ENCODE measurements at places on chromosomes 7 and 10.

DNA sequence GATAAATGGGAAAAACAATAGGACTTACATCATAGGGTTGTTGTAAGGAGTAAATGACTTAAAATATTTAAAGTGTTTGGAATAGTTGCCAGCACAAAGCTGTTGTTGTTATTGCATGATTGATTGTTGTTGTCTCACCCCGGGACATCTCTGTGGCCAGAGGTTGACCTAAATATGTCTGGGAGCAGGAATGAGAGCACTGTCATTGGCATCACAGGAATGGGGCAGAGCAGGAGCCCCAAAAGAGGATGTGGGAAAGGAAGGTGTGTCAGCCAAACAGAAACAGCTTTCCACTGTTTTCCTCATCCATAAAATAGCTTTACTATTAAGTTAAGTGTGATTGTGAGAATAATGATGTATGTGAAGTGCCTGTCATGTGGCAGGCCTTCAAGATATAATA lies 121.6 kb downstream of the TMEM168 start:
- no peak for DNase-seq

DNA sequence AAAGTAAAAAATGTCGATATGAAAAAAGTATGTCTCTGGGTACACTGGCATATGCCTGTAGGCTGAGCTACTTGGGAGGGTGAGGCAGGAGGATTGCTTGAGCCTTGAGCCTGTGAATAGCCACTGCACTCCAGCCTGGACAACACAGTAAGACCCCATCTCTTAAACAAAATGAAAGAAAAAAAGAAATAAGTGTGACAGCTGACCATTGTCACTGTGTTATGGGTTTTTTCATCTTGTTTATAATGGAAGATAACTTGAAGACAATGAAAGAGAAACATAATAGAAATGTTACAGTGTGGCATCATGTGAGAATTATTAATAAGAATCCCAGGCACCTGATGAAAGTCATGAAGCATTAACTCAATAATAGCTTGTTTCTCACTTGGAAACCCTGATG lies 75.0 kb downstream of the APBB1IP start:
- DNase-seq = no peak

DNA sequence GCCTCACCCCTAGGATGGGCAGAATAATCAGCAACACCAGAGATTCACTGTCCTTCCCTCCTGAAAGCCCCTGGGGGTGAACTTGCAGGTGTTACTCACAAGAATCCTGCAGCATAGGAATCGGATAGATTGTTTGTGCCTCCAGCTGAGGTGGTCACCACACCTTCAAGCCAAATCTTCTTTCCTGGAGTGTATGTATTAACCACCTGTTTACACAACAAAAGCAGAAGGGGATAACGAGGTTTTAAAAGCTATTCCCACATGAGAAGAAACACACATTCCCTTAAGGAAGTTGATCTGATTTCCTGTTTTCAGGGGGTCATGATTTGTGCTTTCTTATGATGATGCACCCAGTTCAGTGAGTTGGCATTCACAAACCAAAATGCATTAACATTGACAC lies 173.8 kb upstream of the HPS1 start:
- no peak for DNase-seq

DNA sequence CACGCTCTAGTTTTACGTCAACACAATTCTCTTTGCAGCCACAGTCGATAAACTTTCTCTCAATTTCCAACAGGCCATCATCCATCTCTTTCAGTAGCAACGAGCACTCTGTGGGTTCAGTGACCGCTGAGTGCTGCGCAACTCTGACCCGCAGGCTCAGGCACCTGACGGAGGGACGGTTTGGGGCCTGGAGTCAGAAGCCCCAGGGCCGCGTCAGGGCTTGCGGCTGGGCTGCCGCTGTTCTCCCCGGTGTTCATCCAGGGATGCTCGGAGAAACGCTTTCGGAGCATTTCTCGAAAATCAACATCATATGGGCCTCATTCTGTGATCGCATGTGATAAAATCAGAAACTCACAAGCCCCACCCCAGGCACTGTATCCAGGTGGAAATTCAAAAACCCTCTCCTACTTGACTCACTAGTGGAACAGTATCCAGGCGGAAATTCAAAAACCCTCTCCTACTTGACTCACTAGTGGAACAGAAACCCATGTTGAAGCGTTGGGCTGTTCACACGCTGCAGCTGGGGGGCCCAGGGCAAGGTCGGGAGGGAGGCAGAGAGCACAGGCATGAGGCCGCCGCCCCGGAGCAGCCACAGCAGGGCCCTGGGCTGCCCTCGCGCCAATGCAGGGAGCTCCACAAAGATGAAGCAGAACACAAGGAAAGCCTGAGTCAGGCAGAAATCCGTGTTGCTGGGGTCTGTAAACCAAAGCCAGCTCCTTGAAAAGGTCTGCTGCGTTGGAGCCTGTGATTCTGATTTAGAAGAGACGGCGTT lies 73.3 kb upstream of the NKX6-2 start:
- no peak for DNase-seq

DNA sequence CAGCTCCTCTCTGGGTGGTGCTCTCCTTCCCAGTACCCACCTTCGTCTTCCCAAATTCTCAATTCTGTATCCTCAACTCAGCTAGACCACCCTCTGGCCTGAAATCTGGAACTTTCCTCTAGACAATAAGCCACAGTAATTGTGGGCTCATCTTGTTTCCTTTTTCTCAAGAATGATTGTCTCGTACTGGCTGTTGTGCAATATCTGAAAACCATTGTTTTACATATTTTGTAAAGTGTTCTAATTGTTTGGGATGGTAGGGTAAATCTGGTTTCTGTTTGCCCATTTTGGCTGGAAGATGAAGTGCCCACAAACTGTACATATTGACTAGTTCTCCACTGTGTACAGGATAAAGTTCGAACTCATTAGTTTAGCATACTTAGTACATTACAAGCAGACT lies 11.3 kb upstream of the NOBOX start:
- DNase-seq = no peak

DNA sequence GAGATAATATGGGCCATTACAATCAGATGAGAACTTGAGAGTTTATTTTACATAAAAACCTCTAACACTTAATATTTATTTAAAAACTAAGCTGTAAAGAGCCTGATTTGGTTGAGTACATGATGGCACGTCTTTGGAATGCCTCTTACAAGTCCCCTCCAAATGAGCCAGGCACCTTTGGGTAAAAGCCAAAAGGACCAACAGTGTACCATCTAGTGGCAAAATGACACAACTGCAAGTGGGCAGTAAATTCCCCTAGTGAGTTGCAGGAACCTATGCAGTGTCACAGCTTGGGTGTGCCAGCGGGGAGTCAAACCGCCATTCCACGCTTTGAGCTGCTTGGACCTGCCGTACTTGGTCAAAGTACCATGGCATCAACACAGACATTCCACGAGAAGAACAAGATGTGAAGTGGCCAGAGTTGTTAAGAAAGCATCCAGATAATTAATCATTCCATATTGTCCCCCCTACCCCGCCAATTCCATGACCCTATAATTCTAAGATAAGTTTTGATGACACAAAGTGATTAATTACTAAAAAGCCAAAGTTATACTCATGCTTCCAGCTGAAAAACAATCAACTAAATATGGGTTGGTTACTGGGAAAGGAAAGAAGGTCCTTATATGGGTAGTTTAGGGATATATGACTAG lies 115.2 kb downstream of the SORBS1 start:
- no peak for DNase-seq

GRCh38 chr10:25068152-25069058 lies 52.0 kb downstream of the THNSL1 start:
- no peak for DNase-seq

DNA sequence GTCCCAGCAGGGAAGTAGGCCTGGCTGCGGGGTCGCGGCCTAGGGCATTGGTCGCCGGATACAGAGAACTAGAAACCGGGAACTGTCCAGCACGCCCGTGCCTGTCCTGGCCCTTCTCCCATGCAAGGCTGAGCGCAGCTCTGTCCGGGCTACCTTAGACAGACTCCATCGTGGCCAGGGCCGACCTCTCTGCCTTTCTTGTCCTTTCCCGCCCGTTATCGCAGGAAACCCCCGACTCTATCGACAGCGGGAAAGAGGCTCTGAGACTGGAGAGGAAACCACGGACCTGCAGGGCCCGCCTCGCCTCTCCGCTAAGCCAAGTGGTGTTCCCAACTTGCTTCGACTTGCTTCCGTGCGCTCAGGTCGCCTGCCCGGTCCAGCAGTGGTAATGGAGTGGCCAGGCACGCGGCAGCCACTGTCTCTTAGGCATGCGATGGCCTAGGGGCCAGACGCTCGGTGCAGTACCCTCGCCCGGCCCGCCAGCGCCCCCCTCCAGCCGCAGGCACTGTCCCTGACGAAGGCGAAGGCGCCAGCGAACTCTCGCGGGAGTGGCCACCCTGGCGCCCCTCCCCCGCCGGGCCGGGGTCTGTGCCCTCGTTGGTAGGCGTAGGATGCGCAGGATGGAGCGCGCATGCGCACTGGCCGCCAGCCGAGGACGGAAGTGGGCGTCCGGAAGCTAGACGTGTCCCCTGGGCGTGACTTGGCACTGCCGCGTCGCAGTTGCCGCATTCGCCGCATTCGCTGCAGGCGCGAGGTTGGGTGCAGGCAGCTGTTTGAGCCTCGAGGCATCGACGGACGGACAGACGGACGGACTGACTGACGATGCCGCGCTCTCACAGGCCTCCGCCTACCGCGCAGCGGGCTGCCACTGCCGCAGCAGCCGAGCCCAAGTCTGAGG lies 54.4 kb downstream of the MCMBP start:
- DNase-seq = no peak

All from GF-D8 (cell line).